ENCODE measurements at places on chromosomes 12 and 14.

- DNase-seq, result no peak
Observed at GRCh38 chr12:70106347-70106746, 136.9 kb upstream of the CNOT2 start.

- no peak for DNase-seq
Observed at GRCh38 chr12:52123487-52124186, 44.1 kb downstream of the SMIM41 start.

- no peak for DNase-seq
Observed at GRCh38 chr12:116731801-116732200, 6.1 kb downstream of the SPRING1 start.

GRCh38 chr12:130879212-130879686 lies 7.4 kb downstream of the RAN start:
- peak; percentile 18 for DNase-seq

DNA sequence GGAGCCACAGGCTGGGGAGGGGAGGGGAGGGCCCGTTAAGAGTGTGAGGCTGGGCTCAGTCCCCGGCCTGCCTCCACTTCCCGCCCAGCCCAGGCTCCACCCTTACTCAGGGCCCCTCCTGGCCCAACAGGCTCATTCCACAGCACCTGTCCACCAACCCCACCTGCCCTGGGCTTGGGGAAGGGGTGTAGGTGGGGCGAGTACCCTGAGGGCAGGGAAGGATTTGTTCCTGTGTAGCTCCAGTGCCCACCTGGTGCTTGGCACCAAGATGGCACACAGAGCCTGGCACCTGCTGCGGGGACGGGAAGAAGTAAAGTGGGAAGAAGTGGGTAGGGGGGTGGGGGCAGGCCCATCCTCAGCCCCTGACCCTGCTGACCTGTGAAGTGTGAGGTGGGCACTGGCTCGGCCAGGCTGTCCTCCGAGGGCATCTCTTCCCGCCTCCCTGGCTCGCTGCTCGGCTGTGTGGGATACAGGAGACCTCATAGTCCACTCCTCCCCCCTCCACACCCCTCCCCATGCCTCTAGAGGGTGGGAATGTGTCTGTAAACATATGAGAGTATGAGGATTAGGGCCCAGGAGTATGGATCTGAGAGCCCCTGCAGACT lies 35.1 kb downstream of the NCKAP5L start:
- DNase-seq, result no peak

GRCh38 chr14:95305145-95305544 lies 14.6 kb downstream of the CLMN start:
- DNase-seq, result no peak

DNA sequence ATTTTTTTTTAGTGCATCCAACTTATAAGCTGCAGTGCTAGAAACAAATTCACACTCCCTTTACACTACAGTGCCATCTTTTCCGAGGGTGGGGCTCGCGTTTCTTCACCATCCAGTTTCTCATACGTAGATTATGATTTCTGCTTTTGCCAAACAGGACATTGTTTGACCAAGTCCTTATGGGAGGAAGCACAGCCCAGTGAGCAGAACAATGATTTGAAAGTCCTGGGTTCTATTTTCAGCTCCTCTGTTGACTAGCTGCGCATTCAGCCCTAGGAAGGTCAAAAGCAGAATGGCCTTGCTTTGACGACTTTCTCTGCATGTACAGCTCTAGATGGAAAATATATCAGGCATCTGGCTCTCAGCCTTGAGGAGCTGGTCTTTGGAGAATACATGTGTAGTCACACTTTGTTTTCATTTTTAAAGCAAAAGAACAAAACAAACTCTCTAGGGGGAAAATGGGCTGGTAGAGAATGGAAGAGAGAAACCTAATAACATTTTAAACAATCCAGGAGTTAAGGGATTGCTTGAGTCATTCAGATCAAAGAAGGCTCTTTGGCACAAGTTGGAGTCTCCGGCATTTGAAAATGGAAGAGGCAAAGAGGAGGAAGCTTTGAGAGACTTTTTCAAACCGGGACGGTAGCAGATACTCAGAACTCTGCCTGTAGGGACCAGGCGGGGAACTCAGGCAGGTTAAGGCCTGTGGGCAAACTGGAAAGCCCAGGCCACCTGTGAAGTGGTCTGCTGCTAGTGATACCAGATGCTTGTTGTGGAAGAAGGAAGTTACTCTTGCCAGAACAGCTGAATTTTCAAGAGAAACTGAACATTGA lies 257.3 kb upstream of the PLEKHG7 start:
- DNase-seq, result no peak

GRCh38 chr14:54182419-54183045 lies 214.3 kb upstream of the CDKN3 start:
- no peak for DNase-seq

DNA sequence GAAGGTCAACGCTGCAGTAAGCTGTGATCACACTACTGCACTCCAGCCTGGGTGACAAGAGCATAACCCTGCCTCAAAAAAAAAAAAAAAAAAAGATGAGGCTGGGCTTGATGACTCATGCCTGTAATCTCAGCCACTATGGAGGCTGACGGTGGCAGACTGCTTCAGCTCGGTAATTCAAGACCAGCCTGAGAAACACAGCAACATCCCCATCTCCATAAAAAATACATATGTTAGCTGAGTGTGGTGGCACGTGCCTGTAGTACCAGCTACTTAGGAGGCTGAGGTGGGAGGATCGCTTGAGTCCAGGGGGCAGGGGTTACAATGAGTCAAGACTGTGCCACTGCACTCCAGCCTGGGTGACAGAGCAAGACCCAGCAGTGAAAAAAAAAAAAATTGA lies 50.4 kb downstream of the GXYLT1 start:
- peak; percentile 11 for DNase-seq

GRCh38 chr12:56634242-56634836 lies 4.2 kb upstream of the BAZ2A start:
- peak; percentile 28 for DNase-seq

- no peak for DNase-seq
Observed at GRCh38 chr12:131612092-131612755, 98.7 kb upstream of the SFSWAP start.

GRCh38 chr12:89856431-89856830 lies 147.8 kb upstream of the ATP2B1 start:
- no peak for DNase-seq

DNA sequence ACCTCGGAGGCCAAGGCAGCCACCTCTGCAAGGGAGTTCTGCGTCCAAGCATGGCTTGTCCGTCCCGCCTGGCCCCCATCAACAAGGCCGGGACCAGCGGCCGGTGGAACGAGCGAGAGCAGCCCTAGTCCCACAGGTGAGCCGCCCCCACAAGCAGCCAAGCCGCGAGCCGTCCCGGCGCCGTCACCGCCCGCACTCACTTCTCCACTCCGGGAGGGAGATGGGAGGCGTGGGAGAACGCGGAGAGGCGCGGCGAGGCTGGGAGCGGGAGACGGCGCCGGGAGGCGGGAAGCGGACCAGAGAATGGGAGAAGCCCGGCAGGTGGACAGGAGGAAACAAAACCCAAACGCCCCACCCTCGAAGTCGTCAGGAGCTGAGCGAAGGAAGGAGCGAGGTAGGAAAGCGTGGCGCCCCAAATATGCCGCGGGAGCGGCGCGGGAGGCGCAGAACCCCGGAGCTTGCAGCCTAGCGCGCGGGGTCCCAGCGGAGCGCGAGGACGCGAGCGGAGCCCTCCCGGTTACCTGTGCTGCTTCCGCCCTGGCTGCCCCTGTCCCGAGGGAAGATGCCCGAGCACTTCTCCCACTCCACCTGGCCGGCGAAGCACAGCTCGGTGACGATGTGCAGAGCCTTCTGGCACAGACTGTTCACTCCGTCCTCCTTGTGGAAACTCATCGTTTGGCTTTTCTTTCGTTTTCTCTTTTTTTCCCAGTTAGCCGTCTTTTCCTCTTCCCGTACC lies 600 bp downstream of the SYT10 start:
- no peak for DNase-seq

DNA sequence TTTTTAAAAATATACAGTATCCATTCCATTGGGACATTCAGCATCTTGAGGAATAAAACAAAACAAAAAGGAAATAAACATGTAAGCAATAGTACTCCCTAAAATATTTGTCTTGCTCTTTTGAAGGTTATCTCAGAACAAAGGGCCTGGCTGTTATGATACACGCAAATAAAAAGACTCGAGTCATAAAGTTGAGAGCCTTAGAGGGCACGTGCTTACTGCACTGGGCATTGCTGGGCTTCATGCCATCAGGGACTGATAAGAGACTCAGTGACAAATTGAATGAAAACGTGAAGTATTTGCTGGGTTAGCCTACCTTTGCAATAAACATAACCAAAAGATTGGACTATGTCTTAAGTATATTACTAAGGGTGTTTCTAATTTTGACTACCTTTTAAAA lies 118.9 kb downstream of the SLC35F4 start:
- no peak for DNase-seq

- DNase-seq, result no peak
Observed at GRCh38 chr12:27012239-27012981, 1.8 kb downstream of the TM7SF3 start.

GRCh38 chr14:68782091-68782981 lies 10.5 kb downstream of the ZFP36L1 start:
- peak; percentile 69 for DNase-seq

DNA sequence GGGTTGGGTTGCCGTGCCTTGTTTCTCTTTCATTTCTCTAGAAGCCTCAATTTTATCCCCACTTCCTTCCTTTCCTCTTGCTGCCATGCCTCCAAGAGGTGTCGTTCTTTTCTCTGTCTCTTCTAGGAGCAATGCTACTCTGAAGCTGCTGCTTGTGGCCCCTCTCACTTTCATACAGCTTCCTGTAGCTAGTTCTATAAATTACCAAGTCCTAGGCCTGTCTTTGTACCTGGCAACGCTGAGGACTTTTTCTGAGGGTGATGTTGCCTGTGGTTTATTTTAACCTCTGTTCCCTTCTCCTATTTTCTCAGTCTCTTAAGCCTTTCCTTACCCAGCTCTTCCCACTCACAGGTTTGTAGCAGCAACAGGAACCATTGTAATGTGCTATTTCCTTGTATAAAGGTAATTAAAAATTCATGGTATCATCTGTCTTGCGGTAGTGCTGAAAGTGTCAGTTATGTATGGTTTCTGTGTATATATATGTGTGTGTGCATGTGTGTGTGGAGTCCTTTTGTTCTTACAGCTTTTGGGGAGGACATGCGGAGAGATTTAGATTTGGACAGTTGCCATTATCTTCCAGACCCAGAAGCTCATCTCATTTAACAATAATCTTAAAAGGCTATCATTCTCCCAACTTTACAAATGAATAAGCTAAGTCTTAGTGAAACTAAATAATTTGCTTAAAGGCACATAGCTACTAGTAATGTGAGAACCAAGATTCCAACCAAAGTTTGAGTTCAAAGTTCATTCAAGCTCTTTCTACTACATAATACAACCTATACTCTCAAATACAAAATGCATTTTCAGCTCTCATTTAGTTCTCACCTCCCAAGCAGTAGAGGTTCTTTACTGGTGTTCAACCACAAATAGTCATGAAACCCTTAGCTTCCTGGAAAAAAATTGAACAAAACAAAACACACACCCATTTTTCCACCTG lies 43.8 kb downstream of the DDHD1 start:
- DNase-seq, result peak; percentile 73

GRCh38 chr14:61288228-61288627 lies 7.1 kb upstream of the TMEM30B start:
- DNase-seq, result no peak

DNA sequence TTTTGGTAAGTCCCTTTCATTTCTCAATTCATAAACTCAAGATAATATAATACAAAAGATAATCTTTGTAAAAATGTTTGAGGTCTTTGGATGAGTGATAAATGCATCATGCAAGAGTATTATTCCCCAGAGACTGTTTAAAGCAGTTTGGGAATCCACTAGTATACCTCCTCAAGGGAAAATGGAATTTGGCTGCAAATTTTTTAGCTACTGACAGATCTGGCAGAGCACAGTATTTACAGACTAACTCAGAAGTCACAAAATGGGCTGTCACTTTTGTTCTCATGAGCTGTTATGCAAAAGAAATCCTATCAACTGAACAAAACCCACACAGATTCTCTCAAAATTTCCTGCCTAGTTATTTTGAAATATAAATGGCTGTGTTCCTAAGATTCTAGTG lies 9.9 kb downstream of the SPIC start:
- no peak for DNase-seq

DNA sequence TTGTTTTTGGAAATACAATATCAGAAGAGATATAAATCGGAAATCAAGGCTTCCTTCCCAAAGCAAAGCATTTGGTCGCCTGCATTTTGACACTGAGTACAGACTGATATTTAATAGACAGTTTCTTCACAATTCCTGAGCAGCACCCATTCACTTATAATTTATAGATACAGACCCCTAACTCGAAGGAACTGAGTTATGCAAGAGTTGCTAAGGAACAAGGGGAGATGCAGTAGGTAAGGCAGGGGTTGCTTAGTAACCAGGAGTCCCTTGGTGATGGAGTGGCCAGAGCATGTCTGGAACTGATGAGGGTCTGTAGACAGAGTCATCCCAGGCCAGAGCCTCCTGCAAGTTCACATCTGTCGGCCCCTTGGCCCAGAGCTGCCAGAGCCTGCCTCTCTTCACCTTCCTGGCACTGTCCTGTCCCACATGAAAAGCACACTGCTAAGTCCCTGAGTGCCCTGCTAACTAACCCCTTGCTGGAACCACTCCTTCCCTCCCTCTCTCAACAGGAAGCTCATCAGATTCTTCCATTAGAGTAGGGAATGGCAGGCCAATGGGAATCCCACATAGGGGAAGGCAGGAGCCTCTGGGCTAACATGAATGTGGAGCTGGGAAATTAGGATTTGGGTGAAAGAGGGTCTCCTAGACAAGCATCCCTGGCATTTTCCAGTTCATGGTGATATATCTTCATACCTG lies 3.6 kb upstream of the DHRS2 start:
- no peak for DNase-seq

DNA sequence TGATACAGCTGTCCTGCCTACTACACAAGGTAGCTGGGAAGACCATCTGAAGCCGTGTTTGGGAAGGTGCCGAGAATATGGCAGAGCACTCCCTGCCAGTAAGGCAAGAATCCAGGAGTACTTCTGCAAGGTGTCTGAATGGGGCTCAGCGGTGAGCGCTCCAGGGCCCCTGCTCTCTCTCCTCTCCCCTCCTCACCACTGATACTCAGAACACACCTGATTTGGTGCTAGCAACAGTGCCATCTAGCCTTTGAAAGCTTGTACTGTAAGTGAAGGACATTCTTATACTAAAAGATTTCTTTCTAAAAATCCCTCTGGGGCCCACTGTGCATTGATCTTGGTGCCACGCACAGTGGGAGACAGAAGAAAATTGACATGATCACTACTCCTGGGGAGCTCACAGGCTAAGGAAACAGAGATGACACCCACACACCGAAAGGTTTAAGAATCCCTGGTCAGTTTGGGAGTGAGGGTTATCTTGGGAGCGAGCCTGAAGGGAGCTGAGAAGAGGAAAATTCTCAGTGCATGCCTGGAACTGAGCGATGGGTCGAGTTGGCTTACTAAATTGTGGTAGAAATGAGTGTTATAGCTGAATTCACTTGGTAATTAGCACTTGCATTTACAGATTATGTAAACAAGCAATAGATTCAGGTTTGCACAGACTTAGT lies 216.9 kb downstream of the NTF3 start:
- no peak for DNase-seq

GRCh38 chr12:116393859-116394650 lies 116.6 kb upstream of the MED13L start:
- no peak for DNase-seq

GRCh38 chr14:59055439-59056045 lies 132.9 kb upstream of the DAAM1 start:
- DNase-seq, result peak; percentile 15

- DNase-seq, result no peak
Observed at GRCh38 chr14:74980731-74981461, 21.8 kb upstream of the EIF2B2 start.

- DNase-seq, result no peak
Observed at GRCh38 chr14:77593501-77593961, 22.9 kb downstream of the SPTLC2 start.

All from activated CD4-positive, alpha-beta T cell treated with anti-CD3 and anti-CD28 coated beads for 48 hours (primary cell).